ENCODE measurements at places on chromosomes 1 and 21. TPM values are rescaled to one million over a fixed set of nuclear protein-coding genes. Genes with fewer than 3 reads are reported as not detected.

The CR1L gene
- total RNA-seq = 5.8 TPM

The PDXK gene
- total RNA-seq = 56.7 TPM

The RNU1-1 gene
- under 0.01 TPM for total RNA-seq

The AIRE gene
- not detected for total RNA-seq

The OR2T10 gene
- not detected for total RNA-seq

The MPL gene
- total RNA-seq = not detected

DNA sequence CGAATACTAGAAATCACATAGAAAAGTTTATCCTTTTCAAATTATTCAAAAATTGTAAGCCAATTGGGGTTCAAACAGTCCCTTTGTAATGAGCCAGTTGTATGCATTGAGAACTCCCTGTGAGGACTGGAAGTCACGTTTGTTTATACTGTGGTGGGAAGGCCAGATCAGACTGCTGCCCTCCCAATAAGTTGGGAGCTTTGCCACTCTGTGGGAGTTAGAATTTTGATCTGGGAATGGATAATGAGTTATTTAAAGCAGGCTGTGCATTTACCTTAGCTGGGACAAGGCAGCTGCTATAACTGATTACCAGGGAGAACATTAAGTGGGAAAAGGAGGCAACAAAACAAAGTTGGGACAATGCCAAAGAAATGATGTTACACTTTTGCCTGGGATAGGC lies 178.8 kb downstream of the SDCCAG8 start:
- H3K4me1 ChIP-seq = peaks cover 3% of the 10 kb centered on the region
- H3K27ac ChIP-seq = no peak overlapping the region
- H3K4me3 ChIP-seq = no peak overlapping the region

DNA sequence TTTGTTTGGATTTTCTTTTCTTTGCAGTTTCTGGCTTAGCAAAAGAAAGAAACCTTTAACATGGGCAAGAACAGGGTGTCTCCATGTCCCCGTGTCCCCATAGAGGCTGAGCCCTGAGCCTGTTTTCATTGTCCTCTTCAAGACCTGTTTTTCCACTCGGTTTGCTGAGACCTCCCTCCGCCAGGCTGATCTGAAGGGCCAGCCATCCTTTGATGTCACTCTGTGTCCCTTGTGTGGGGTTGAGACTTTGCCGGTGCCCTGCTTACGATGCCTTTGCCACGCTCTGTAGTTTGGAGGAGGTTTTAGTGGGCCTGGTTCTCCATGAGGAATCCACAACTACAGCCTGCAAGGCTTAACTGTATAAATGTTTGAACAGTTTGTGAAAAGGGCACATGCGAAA lies 23.8 kb downstream of the IFNGR2 start:
- H3K27ac ChIP-seq = no peak overlapping the region
- H3K4me1 ChIP-seq = no peaks in the 10 kb centered on the region
- H3K4me3 ChIP-seq = no peak overlapping the region
- H3K27me3 ChIP-seq = no peaks in the 10 kb centered on the region
- peaks cover 7% of the 10 kb centered on the region for H3K36me3 ChIP-seq
- DNase-seq = no peak

DNA sequence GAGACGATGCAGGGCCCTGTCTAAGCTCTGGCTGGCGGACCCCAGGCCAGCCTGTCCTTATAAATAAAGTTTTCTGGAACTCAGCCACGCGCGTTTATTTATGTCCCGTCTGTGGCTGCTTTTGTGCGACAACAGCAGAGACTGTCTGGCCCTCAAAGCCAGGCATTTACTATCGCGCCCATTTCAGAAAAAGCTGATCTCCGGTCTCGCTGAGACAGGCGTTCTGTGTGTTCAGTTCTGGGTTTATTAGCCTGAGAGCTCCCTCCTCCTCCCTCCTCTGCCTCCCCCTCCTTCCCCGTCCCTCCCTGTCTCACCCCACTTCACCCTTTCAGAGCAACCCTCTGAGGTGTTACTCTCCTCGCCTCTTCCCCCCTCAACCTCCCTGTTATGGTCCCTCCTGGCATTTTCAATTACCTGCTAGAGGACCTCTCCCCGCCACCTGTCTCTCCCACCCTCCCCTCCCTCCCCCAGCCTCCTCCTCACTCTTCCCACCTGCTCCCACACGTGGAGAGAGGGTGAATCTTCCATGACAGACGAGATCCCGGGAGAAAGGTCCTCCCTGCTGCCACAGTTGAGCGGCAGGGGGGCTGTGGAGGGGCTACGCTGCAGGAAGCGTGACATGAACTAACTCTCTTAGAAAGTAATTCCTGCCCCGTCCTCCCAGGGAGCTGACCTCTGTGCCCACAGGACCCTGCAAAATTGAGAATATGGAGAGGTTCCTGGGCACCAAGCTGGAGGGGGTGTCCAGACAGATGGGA lies 59.9 kb downstream of the SPSB1 start:
- peak; percentile 45 for DNase-seq
- H3K27me3 ChIP-seq = no peaks in the 10 kb centered on the region
- H3K36me3 ChIP-seq = no peaks in the 10 kb centered on the region
- H3K4me1 ChIP-seq = 0 out of 2 replicates have a peak, but pooled peaks cover 1% of the 10 kb centered on the region
- no peak overlapping the region for H3K4me3 ChIP-seq

DNA sequence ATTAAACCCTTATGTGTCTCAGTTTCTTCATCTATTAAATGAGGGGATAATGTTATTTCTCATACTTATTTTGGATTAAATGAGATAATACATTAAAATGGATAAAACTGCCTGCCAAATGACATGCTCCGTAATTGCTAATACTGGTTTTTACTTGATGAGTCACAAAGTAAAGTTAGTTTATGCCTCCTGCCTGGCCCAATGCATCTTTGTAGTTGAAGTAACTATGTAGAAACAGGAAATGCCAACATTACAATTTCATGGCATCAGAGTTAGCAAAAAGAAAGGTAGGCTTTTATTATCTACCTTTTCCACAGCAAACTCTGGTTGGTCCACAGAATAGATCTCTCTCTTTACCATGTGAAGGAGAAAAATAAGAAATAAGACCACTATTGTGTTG lies 214.5 kb downstream of the TBX15 start:
- H3K4me1 ChIP-seq = no peaks in the 10 kb centered on the region
- no peaks in the 10 kb centered on the region for H3K36me3 ChIP-seq
- no peak overlapping the region for H3K4me3 ChIP-seq
- DNase-seq = no peak
- no peaks in the 10 kb centered on the region for H3K27me3 ChIP-seq
- no peak overlapping the region for H3K27ac ChIP-seq

GRCh38 chr1:167013108-167013929 lies 24.2 kb downstream of the MAEL start:
- H3K27me3 ChIP-seq = no peaks in the 10 kb centered on the region
- no peak overlapping the region for H3K27ac ChIP-seq
- no peak for DNase-seq
- no peaks in the 10 kb centered on the region for H3K4me1 ChIP-seq

- H3K27ac ChIP-seq = no peak overlapping the region
- no peak for DNase-seq
- no peaks in the 10 kb centered on the region for H3K27me3 ChIP-seq
These were observed 44.0 kb downstream of the EDN2 start for GRCh38 chr1:41440321-41441085.

- peaks cover 42% of the 10 kb centered on the region for H3K4me1 ChIP-seq
- H3K27ac ChIP-seq = no peak overlapping the region
- H3K27me3 ChIP-seq = peaks cover 42% of the 10 kb centered on the region
- H3K4me3 ChIP-seq = peak overlapping the region; percentile 85
These were observed 465 bp downstream of the HUNK start for GRCh38 chr21:31873275-31873695.

DNA sequence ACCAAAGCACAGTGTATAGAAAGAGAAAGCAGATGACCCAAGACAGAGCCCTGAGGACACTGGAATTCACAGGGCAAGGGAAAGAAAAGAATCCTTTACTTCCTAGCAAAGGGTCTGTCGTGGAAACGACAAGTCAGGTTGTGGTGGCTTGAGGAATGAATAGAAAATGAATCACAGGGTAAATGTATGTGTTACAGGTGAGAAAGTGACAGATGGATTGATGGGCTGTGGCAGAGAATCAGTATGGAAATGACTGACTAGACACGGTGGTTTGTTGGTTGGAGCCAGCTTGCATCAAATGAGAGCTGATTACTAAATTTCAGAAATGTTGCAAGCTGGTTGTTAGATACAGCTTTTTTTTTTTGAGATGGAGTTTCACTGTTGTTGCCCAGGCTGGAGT lies 46.9 kb downstream of the PTP4A2 start:
- no peak for DNase-seq
- H3K27me3 ChIP-seq = no peaks in the 10 kb centered on the region
- peaks cover 5% of the 10 kb centered on the region for H3K4me1 ChIP-seq
- H3K4me3 ChIP-seq = no peak overlapping the region
- no peak overlapping the region for H3K27ac ChIP-seq

GRCh38 chr1:228267962-228268880 lies 60.4 kb downstream of the OBSCN start:
- H3K36me3 ChIP-seq = no peaks in the 10 kb centered on the region
- no peaks in the 10 kb centered on the region for H3K27me3 ChIP-seq
- peak; percentile 40 for DNase-seq
- no peak overlapping the region for H3K4me3 ChIP-seq

DNA sequence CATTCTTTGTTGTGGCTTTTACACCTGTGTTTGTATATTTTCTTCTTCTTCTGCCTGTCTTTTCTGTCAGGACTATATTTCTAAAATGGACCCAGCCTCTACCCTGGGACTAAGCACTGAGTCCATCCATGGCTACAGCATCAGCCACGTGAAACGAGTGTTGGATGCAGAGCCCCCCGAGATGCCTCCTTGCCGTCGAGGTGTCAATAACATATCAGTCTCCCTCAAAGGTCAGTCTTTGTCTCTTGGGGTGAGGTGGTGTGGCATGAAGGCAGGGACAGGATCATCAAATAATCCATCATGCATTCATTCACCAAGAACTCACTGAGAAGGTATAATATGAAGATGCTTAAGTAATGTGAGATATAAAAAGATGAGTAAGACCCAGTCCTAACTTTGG lies 19.1 kb upstream of the IPO9 start:
- no peak for DNase-seq
- no peak overlapping the region for H3K4me3 ChIP-seq
- H3K27me3 ChIP-seq = no peaks in the 10 kb centered on the region
- peaks cover 25% of the 10 kb centered on the region for H3K36me3 ChIP-seq
- no peaks in the 10 kb centered on the region for H3K4me1 ChIP-seq
- no peak overlapping the region for H3K27ac ChIP-seq
